ENCODE measurements at places on chromosomes 12 and 14. TPM values are rescaled to one million over a fixed set of nuclear protein-coding genes. Genes with fewer than 3 reads are reported as not detected.

The CARMIL3 gene
- total RNA-seq: 1.9 TPM

The GALNT9 gene
- 0.72 TPM for total RNA-seq

The MYH6 gene
- total RNA-seq: not detected

The OTUB2 gene
- total RNA-seq: 0.28 TPM

GRCh38 chr12:42744539-42745182 is 155.1 kb upstream of the PRICKLE1 start:
- no peak for DNase-seq

DNA sequence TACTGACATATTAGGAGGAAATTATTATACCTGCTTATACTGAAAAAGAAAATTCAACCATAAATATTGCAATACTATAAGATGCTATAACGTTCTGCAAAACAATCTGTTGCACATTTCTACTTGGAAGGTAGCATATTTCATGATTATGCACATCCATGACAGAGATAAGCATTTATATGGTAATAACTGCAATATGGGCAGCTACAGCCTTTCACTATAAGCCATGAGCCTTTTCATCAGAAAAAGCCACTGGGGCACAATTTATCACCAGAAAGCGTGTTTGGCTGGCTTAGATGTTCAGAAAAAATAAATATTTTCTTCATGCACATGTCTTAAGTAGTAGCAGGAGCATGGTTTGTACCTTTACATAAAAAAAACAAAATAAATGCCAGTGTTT is 340.7 kb downstream of the GALC start:
- no peak for DNase-seq

Data from T-cell (primary cell).